Esophagus muscularis mucosa (tissue), 4 donors: ENCODE measurements at places on chromosomes 13 and 19. TPM values are rescaled to one million over a fixed set of nuclear protein-coding genes. Genes with fewer than 3 reads are reported as not detected.

GRCh38 chr13:113597391-113598080 lies 13.0 kb downstream of the TFDP1 start:
- no peak for DNase-seq

GRCh38 chr19:56176881-56177280 lies 1.1 kb downstream of the GALP start:
- DNase-seq, result no peak

DNA sequence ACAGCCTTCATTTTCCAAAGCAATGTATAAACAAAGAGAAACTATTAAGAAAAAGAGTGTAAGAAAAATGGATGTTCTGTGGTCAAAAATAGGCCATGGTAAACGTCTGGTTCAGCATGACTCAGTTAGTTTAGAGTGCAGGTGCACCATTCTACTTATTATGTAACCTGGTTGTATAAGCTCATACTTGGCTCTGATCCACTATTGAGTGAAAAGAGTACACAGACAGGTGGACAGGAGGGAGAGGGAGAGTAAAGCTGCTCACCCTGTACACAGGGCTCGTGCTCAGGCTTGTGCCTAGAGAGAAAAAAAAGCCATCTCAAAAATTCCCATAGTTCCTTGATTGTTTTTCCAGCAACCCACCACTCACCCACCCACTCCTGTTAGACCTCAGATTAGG lies 85.8 kb upstream of the ZNF91 start:
- DNase-seq, result no peak

GRCh38 chr19:31903979-31904378 lies 441.4 kb upstream of the ZNF507 start:
- peak; percentile 47 for DNase-seq

- no peak for DNase-seq
Observed at GRCh38 chr13:34988330-34988791, 46.3 kb downstream of the NBEA start.

DNA sequence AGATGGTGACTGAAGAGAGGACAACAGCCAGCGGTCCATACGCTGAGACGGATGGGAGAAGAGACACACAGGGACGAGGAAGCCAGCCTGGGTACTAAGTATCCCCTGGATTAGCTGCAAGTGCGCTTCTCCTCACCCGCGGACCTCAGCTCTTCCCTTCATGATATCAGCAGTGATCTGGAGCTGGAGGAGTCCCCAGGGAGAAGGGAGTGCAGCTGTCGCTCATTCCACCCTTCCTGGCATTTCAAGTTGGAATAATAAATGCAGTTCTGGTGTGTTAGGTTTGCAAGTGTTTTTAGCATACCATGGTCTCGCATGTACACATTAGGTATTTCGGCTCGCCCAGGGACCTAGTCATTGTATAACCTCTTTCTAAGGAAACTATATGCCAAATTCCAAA lies 88.5 kb upstream of the C1QTNF9B start:
- peak; percentile 78 for DNase-seq

GRCh38 chr13:102386461-102386860 lies 15.4 kb downstream of the FGF14 start:
- no peak for DNase-seq

DNA sequence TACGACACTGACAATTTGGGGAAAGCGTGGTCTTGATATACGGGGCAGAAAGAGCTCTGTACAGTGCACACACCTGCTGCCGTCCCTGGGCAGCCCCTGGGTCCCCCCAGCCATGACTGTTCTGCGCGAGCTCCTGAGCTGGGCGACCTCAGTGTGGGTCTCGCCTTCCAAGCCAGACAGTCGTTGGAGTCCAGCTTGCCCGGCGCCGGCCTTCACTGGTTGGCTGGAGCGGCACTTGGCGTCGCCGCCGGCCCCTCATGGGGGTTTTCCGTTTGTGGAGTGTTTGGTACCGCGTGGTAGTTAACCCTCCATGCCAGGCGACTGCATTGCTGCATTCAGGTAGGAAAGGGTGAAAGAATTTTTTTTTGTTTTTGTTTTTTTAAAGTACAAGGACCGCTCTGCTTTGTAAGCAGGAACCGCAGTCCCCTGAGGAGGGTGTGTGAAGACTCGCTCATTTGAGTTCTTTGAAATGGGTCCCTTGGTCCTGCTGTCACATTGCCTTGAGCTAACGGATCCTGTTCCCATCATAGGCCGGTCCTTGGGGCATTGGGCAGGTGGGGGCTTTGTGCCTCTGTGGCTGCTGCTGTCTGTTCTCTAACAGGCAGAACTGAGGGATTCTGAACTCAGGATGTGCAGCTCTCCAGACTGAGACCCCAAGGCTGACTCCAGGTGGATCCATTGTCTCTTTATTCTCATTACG lies 10.8 kb upstream of the RPS15 start:
- DNase-seq, result no peak

- DNase-seq, result peak; percentile 92
Observed at GRCh38 chr13:41547251-41548000, 90.1 kb downstream of the RGCC start.

DNA sequence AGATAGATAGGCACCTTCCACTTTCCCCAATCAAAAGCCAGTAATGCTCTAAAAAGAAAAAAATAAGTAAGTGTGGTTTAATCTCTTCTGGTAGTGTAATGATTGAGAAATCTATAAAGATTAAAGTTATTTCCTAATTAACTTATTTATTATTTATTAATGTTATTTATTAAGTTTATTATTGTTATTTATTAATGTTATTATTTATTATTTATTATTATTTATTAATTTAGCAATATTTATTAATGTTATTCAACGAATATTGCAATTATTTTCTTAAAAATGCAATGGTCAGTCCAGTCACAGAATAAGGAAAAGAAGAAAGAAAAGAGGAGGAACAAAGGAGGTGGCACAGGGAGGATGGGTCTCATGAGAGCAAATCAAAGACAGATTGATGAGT lies 100.7 kb downstream of the FREM2 start:
- DNase-seq, result no peak

DNA sequence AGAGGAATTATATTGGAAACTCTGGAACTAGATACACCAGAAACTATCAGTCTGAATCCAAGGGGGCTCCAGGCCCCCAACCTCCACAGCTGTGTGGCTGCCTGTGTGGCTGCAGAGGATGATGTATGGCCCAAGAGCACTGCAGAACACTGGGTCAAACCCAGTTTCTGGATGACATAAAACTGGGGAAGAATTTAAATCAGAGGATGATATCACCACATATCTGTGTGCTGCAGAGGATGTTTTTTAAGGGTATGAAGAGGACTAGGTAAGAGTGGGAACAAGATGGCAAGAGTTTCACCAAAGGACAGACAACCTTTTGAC lies 226.4 kb downstream of the SUCLA2 start:
- no peak for DNase-seq

DNA sequence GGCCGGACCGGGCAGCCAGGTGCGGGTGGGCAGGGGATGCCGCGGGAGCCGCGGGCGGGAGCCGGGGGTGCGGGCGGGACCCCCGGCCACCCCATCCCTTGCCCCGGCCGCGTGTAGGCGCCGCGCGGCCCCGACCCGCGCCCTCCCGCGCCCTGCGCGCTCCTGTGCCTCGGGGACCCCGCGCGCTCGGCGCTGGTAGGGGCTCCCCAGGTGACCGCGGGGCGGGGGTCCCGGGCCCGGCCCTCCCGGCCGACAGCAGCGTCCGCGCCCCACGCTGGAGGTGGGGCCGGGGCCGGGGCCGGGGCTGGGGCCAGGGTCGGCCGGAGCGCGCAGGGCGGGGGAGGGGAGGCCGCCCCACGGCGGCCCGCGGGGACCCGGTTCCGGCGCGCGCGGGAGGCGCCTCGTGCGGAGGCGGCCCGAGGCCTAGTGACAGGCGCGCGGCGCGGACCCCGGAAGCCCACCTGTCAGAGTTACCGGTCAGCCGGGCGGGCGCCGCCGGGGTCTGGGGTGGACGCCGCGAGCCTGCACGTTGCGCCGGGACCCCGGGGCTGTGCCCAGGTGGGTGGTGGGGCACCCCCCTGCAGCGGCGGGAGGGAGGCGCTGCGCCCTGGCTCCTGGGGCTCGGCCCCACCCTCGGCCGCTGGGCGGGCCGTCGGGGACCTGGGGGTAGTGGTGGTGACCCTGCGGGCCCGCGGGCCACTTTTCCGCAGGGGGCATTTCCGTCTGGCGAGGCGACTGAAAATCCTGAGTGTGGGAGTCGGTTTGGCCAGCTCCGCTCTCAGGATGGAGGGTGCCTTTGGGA lies 518 bp downstream of the TFDP1 start:
- DNase-seq, result peak; percentile 72

DNA sequence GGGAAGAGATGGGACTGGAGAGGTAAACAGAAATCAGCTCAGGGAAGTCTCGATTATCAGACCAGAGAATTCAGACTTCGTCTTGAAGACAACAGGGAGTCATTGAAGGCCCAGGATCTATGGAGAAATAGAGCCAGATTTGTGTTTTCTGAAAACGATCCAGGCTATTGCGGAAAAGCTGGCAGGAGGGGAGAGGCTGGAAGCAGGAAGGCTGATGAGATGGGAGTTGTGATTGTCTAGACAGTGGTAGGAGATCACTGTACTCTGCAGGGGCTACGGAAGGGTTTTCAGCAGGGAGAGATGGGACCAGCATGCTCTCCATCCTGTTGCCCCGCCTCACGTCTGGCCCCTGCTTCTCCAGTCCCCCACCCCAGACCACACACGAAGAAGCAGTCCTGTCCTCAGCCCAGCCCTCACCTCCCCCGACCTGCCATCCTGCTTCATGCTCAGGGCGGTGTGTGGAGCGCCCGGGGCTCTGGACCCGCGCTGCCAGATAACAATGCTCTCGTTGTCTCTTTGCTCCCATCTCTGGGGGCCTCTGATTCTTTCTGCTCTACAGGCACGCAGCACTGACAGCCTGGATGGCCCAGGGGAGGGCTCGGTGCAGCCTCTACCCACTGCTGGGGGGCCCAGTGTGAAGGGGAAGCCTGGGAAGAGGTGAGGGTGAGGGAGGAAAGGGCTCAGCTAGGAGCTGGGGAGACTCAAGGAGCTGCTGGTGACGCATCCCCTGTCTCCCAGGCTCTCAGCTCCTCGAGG lies 1.9 kb downstream of the ARHGAP33 start:
- DNase-seq, result no peak

DNA sequence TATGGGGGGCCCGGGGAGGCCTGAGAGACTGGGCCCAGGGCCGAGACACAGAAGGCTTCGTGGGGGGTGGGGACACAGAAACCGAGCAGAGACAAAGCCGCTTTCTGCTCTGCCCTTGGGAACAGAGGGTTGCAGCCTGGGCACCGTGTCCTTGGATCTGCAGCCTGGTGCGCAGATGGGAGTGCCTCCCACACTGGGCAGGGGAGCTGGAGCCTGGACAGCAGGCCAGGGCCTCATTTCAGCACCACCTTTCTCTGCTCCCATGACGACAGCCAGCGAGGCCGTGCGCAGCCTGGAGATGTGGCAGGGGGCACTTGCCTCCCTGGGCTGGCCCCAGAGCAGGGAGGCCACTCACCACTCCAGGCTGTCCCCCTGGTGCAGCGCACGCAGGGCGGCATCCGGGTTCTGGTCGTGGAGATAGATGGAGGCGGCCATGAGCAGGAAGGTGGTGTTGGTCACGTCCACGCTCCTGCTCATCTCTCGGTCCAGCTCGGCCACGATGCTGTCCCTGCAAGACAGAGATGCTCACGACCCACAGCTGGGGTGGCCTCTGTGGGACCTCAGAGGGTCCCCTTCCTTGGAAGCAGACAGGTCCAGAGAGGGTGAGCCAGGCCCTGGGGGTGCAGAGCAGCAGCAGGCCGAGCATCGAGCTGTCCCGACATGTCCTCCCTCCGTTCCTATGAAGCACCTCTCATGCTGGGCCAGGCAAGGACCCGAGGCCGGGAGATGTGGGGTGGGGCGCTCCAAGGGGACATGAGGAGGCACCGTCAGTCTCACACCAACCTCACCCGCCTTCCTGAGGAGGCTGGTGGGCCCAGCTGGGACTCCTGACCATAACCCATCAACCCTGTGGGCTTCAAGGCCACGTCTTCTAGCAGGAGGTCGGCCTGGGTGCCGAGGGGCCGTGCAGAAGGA lies 10.9 kb upstream of the CERS1 start:
- DNase-seq, result no peak

GRCh38 chr13:108902405-108903155 lies 273.2 kb downstream of the MYO16 start:
- DNase-seq, result no peak

DNA sequence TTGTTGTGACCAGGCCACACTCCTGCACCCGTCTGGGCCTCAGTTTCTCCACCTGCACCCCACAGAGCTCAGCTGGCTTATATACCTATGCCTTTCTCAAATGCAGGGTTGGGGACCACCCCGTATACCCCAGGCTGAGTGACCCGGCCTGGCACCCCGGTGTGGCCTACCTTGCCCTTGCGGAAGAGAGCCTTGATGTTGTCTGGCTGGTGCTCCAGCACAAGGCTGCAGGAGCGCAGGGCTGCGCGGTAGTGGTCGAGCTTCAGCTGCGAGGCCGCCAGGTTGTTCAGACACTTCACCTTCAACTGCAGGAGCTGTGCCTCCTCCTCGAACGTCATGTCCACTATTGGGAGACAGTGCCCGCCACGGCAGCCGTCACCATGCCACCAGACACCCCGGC lies 5.9 kb downstream of the FKBP8 start:
- no peak for DNase-seq

DNA sequence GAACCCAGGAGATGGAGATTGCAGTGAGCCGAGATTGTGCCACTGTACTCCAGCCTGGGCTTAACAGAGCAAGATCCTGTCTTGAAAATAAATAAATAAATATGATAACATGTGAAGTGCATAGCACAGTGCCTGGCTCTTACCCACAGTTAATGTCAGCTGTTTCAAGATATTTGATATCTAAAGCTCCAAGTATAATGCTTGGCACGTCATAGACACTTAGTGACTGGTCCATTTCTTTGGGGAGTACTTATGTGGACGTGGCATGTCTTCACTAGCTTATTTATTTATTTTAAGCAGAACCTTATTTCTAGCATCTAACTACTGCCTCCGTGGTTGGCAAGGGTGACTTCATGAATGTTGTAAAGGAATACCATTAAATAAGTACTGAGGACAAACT lies 18.8 kb downstream of the GARRE1 start:
- DNase-seq, result no peak

GRCh38 chr13:110617321-110618072 lies 2.2 kb downstream of the NAXD start:
- DNase-seq, result no peak

DNA sequence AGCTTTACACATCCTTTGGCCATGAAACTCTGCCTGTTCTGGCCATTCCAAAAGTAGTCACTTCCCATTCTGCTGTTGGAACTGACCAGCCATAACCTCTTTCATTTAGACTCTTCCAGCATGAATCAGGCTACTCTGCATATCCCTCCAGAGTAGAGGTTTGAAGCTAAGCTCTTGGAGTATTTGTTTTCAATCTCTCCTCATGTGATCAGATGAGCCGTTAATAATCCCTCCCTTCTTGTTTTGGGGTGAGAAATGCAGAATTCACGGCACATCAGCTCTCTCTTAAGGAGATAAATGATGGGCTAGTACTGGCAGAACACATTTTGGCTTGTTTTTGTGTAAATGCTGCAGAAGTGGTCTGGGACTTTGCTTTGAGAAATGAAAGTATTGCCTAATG lies 519.9 kb downstream of the PCDH17 start:
- no peak for DNase-seq

Gene FAM83E
- 0.42 TPM for total RNA-seq

Gene GRIN2D
- 0.33 TPM for total RNA-seq

Gene SIGLEC12
- not detected for total RNA-seq

Gene ZNF329
- total RNA-seq, result 10.0 TPM

Gene HS6ST3
- total RNA-seq, result 7.9 TPM

Gene KLK3
- total RNA-seq, result not detected

Gene RINL
- total RNA-seq, result 10.4 TPM

Gene ZNF274
- total RNA-seq, result 22.2 TPM

Gene ARHGAP45
- 18.3 TPM for total RNA-seq

Gene ADM5
- 3.5 TPM for total RNA-seq

Gene LILRB3
- total RNA-seq, result 13.5 TPM

Gene MBNL2
- 132 TPM for total RNA-seq
